Islet precursor cell (in vitro differentiated cells): ENCODE measurements at places on chromosomes 2 and 18.

- DNase-seq, result peak; percentile 54
Measured at GRCh38 chr18:58175122-58175785, 131.2 kb downstream of the NEDD4L start.

GRCh38 chr2:59732871-59733566, 820.4 kb downstream of the BCL11A start:
- no peak for DNase-seq

- DNase-seq, result no peak
Measured at GRCh38 chr2:118309257-118309945, 221.1 kb downstream of the INSIG2 start.

GRCh38 chr2:222364285-222364895, 60.0 kb upstream of the SGPP2 start:
- DNase-seq, result no peak

DNA sequence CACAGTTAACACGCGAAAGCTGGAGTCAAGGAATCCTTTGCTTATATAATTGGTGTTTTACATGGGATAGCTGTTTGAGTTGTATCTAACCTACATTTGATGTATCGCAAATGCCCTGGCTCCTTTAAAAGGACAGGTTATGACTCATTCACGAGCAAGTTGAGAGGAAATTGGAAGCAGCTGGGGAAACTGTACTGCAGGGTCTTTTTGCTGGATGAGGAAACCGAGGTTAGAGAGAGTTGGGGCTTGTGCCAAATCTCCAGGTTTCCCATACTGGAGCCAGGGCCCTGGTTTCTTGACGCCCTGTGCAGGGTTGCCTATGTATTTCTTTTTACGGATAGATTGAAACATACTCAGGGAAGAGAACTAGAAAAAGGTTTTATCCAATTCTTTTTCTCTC, 60.0 kb upstream of the SPTBN1 start:
- DNase-seq, result no peak

- DNase-seq, result no peak
Measured at GRCh38 chr2:152874955-152875354, 156.5 kb downstream of the ARL6IP6 start.

DNA sequence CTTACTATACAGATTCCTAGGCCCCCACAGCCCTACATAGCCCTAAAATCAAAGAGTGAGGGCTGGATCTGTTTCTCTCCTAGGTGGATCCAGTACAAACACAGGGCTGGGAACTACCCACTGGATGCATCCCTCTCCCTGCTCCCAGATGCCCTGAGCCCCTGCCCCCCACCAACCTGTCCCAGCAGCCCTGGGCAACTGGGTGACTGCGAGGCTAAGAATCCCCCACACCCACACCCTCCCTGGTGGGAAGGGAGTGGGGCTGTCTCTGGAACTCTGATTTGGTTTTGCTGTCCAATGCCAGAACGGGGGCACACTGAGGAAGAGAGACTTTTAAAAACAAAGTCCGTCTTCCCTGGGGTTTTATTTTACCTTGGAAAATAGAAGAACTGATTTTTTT, 113.1 kb downstream of the SMAD7 start:
- DNase-seq, result no peak

DNA sequence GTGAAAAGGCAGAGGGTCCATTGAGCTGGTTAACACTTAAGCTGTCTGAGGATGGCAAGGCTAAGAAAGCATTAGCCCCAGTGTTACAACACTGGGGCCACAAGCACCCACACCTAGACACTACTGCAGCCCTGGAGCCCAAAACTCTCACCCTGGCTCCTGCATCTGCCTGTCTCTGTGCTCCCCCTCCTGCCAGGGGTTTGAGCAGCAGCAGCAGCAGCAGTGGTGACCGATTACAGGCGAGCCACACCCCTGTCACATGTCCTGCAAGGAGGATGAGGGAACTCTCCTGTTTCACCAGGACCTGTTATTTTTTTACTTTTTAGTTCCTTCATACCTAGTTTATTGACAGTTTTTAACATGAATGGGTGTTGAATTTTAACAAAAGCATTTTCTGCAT, 326.7 kb upstream of the MAP2 start:
- no peak for DNase-seq

DNA sequence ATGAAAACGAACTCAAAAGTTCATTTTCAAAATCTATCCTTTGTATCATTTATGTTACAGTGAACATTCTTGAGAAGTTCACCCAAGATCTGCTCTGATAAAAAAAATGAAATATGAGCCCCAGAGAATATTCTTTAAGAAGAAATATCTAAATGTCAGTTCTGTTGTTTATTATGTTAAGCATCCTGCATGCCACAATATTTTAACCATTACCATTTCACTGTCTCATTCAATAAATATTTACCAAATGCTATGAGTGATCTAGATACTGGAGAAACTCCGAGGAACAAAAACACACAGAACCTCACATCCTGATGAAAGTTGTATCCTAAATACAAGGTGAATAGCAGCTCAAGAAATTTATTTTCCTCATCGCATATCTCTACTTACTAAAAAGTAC, 170.2 kb downstream of the ZNF385B start:
- DNase-seq, result no peak

- DNase-seq, result no peak
Measured at GRCh38 chr2:7417845-7418742, 500.9 kb downstream of the RNF144A start.

GRCh38 chr2:66173645-66174044, 261.3 kb upstream of the MEIS1 start:
- DNase-seq, result no peak

GRCh38 chr2:197677483-197677882, 2.1 kb upstream of the RFTN2 start:
- peak; percentile 63 for DNase-seq

DNA sequence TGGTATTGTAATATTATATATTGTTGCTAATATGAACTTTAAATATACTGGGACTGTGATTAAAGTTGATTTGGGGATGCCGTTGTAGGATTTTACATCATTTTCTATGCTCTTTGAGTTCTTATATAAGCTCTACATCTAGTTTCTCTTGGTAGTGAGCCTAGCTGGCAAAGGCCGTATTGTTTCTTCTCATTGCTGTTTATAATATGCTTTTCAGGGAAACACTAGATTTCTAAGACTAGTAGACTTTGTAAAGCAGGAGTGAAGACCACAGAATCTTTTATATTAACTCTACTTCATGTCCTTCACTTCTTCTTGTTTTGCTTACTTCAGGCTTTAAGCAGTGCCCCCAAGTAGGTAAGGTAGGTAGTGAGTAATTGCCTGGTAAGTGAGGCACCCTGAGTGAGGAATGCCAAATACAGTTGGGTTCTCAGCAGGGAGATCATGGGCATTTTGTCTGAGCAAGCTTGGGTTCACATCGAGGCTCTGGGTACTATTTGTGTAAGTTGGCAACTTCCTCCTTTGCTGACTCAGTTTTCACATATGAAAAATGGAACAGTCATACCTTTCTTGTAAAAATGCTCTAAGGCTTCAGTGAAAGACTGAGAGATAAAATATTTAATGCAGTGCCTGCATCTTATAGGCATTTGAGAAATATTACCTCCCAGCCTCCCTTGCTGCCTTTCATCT, 96.4 kb downstream of the RNF144A start:
- no peak for DNase-seq

DNA sequence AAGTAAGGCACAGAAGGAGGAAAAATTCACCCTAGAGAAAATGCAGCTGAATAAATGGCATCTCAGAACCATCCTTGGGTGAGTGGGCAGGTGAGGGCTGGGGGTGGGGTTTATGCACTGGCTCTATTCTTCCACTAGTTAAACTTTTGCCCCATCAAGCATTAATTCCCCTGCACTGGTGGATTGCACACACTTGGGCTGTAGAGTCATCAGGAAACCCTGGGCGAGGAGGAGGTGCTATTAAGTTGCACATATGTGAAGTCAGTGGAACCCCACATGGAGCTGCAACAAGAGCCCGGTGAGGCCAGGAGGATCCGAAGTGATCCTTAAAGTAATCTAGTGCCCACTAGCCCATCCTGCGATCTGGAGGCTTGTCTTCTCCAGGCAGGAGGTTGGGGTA, 6.8 kb upstream of the DNAJB2 start:
- DNase-seq, result no peak
